ENCODE measurements at places on chromosomes 13 and 19.

GRCh38 chr13:76729691-76730090 is 156.5 kb downstream of the KCTD12 start:
- no peak for DNase-seq

DNA sequence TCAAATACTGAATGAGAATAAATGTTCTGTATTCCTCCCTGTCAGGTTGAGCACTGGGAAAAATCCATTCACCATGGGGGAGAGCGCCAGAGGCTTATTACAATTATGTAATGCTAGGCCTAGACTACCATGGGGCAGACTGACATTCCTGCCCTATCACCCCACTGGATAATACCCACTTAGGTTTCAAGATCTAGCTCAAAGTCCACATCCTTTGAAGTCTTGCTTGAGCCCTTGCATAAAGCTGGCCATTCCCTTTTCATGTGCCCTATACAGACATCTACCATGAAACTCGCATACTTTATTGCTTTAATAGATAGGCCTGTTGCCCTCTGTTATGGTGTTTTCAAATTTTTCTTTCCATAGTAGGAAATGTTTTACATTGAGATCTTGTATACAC is 149.3 kb downstream of the RGCC start:
- DNase-seq: no peak

DNA sequence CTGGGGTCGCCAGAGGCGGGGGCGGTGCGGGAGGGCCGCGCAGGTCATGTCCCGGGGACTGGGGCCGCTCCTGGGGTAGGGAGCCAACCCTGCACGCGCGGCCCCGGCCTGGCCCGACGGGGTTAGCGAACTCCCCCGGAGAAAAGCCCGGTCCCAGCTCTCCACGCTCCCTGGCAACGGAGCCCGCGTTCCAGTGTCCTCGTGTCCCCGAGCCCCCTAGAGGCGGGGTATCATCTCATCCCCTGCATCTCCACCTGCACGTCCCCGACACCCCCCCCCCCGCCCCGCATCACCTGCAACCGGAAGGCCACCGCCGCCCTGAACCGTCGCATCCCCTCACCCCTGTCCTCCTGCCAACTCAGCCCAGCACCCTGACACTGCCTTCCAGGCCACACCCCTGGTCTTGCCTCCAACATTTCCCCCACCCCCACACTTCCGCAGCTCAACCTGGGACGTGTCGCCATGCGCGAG is 2.7 kb downstream of the WDR88 start:
- DNase-seq: peak; percentile 17

GRCh38 chr13:90032841-90033493 is 1314.5 kb upstream of the MIR17HG start:
- no peak for DNase-seq

- DNase-seq: no peak
These were observed 28.7 kb upstream of the C1QTNF9 start for GRCh38 chr13:24280720-24281119.

- peak; percentile 45 for DNase-seq
These were observed 7.5 kb upstream of the GPR183 start for GRCh38 chr13:99314640-99315176.

DNA sequence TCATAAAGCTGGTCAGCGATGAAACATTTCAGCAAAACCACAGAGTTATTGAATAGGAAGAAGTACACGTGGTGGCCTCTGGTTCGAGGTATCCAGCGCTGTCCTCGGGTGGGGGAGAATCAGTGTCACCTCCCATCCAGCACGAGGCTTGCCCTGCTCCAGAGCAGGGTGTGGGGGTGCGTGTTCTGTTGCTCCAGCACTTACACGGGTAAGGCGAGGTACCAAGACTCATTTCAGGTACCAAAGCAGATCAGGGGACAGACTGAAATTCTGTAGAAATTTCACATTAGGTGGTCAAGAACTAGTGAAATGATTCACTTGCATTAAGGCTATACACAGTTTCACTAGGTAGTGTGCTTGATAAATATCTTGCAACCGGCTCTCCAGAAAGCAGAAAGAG is 164.2 kb upstream of the SOX1 start:
- no peak for DNase-seq

GRCh38 chr13:79847882-79848592 is 367.1 kb downstream of the NDFIP2 start:
- DNase-seq: no peak

GRCh38 chr19:32580353-32580900 is 563 bp upstream of the PDCD5 start:
- no peak for DNase-seq

DNA sequence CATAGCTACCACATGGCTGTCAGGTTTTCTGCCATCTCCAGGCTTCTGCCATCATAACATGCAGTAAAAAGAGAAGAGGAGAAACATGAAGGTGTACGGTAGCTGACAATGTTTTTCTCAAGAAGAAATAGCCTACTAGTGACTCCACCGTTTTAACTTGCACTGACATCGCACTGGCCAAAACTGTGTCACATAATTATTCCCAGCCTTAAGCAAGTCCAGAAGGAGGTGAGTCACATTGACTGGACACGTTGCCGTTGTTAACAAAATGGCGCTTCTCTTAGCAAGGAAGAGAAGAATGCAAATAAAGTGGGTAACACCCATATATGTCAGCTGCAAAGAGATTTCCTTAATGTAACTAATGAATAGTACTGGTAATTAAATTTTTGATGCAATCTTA is 810.4 kb upstream of the SLC10A2 start:
- no peak for DNase-seq

GRCh38 chr13:65825039-65825438 is 1405.1 kb downstream of the PCDH9 start:
- DNase-seq: no peak

- DNase-seq: no peak
These were observed 2.7 kb downstream of the KLK2 start for GRCh38 chr19:50875795-50876422.

DNA sequence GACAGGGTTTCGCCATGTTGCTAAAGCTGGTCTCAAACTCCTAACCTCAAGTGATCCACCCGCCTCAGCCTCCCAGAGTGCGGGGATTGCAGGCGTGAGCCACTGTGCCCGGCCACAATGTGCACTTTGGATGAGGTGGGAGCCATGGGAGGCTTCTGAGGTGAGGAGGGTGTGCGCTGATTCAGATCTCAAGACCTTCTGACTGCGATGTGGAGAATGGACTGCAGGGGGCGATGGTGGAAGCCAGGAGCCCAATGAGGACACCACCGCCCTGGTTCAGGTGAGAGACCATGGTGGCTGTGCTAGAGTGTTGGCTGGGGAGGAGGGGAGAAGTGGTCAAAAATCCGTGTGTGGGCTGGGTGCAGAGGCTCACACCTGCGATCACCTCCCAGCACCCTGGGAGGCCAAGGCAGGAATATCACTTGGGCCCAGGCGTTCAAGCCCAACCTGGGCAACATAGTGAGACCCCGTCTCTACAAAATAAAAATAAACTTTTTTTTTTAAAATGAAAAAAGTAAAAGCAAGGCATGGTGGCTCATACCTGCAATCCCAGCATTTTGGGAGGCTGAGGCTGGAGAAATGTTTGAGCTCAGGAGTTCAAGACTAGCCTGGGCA is 5.6 kb downstream of the INAFM1 start:
- no peak for DNase-seq

- no peak for DNase-seq
These were observed 1.3 kb downstream of the ISOC2 start for GRCh38 chr19:55459950-55460657.

GRCh38 chr13:87851410-87851809 is 180.2 kb downstream of the SLITRK5 start:
- no peak for DNase-seq

- no peak for DNase-seq
These were observed 21.8 kb downstream of the DCAF15 start for GRCh38 chr19:13974073-13974472.

- DNase-seq: no peak
These were observed 1437.6 kb downstream of the UQCRFS1 start for GRCh38 chr19:27775395-27775794.

- no peak for DNase-seq
These were observed 5.0 kb downstream of the FOSB start for GRCh38 chr19:45472563-45473366.

DNA sequence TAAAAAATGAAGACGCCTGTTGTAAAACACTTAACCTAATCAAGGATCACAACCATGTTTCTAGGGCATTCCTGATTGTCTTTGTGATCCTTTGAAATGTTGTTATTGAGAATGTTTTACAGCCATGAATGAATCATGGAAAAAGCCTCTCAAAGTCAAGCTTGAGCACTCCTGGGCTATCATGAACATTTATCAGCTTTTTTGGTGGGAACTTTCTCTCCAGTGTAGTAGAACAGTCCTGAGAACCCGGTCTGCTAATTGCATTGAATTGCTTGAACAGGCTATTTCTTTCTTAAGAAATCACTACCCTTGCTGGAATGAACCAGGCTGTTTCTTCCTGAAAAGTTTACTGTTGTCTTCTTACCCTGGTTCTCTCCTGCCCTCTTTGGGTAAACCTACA is 516.5 kb downstream of the FGF9 start:
- DNase-seq: no peak

DNA sequence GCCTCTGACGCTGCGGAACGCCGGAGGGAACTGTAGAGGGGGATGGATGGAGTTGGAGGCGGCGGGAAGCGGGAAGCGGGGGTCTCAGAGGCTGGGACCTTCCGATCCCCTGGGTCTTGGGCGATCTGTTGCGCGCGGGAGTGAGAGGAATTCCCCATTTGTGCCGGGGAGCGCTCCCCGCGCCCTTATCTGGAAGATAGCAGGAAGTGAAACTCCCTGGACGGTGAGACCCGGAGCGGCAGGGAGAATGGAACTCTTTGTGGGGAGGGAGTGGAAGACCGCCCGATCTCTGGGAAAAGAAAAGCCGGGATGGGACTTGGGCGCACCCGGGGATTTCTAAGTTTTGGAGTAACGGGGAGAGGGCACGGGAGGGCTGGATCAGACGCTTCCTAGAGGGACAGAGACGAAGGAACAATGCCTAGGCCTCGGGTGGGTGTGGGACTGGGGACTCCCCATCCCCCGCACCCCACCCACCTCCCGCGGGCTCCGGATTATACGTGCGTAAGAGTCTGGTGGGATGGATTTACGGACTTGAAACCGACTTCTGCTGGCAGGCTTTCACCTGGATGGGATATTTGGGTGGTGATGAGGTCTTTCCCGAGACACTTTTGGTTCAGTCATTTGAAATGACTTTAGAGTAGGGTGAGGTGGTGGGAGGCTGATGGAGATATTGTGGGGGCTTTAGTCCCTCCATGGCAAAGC is 495 bp downstream of the LSR start:
- DNase-seq: no peak

DNA sequence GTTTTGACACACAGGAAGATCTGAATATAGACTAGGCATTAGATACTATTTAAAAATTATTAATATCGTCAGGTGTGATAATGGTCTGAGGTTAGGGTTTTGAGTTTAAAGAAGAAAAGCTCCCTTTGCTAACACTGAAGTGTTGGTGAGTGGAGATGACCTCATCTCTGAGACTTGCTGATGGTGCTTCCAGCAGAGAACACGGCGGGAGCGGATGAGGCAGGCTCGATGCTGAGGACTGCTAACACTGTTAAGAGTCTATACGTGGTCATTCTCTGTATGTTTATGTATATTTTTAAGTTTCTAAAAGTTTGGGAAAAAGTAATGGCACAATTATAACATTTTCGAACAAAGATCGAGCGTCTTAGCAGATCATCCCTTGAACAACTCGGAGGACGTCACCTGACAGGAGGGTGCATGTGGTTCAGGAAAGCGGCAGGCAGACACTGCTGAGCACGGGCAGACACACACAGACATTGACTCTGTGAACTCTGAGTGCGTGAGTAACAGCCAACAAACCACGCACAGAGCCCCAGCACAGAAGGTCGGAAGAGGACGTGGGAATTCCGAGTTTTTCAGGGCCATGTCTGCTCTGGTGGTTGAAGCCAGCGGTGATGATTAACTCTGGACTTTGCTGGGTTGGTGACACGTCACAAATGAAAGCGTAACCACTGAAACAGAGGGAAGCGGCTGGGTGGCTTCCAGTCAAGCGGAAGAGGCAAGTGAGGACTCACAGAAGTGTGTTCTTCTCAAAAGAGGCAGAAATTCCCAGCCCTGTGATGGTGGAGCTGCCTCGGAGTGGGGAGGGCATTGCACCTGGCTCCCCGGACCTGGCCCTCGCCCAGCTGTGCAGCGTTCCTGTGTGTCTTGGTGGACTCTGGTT is 91.9 kb upstream of the TEX29 start:
- DNase-seq: no peak

DNA sequence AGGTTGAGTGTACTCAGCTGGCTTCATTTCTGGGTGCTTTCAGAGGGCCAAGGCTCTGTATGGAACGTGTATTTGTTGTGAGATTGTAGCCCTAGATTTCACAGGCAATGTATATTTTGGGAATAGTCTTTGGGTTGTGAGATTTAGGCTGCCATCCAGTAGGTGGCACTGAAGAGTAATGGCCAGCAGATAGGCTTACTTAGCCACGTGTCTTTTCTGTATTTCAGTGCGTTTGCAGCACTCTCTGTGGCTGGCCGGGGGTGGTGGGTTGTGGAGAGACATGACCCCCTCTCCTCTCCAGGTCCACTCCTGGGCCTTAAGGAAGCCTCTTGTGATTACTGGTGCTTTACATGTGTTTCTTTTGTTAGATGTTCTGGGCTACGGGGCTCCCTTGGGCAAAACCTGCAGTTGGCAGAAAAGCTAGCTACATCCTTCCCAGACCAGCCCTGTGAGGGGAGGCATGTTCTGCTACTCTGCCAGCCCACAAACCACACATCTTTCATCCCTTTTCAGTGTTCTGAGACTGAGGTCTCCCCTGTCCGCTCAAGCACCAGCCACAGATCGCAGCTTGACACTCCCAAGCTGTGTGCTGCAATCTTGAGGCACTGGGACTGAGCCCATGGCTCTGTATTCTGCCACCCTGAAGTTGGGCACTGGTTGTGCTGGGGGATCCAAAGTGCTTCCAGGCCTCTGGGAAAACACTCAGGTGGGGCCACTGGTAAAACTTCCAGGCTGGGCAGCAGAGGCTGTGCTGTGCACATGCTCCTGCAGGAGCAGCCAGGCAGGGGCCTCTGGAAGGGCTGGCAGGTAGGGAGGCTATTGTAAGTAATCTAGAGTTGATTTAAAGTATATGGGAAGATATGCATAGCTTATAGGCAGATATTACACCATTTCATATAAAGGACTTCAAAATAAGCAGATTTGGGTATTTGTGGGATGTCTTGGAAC is 1096.8 kb upstream of the PCDH20 start:
- no peak for DNase-seq

DNA sequence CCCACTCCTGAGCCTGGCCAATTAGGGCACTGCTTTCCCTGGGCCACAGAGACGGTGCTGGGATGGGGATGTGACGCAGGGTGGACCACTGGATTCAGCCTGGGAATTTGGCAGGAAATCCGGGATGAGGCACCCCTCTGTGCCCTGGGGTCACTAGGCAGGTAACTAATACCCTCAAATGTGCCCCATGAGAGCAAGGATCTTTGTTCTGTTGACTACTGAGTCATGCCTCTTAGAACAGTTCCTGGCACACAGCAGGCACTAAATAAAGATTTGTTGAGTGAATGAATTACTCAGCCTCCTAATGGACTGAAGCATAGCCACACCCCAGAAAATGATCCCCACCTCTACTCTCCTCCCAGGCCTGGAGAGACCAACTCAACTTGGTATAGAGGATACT is 15.9 kb downstream of the OPA3 start:
- DNase-seq: no peak

- DNase-seq: no peak
These were observed 21.3 kb downstream of the MBD3L2B start for GRCh38 chr19:6999933-7000332.
